ENCODE measurements at places on chromosomes 16 and 17.

- no peak for DNase-seq
Observed at GRCh38 chr17:41615454-41615853, 2.9 kb upstream of the KRT16 start.

DNA sequence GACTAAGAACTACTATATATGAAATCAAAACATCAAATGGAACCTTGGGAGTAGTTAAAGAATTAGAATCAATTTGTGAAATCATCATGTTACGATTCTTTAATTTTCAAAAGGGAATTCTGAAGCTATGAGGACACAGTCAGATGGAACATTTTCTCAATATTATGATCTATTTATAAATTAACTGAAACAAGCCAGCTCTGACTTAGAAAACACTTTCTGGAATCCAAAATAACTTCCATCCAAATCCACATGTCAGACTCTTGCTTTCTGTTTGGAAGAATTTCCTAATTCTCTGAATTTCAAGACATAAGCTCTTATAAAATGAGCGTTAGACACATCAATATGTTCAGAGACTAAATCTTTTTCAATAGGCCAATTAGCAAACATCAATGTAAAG, 737.7 kb upstream of the SOX9 start:
- no peak for DNase-seq

DNA sequence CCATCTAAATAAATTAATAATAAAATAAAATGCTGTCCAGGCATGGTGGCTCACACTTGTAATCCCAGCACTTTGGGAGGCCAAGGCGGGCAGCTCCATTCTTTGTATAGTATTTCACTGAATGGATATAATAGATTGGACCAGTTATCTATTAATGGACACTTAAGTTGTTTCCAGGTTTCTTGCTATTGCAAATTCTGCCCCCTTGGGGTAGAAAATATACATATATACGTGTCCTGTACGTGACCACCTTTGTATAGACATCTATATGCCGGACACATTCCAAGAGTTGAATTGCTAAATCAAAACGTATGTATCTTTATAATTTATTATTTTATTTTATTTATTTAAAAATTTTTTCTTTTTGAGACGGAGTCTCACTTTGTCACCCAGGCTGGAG, 3.9 kb upstream of the EXOC7 start:
- DNase-seq = no peak

DNA sequence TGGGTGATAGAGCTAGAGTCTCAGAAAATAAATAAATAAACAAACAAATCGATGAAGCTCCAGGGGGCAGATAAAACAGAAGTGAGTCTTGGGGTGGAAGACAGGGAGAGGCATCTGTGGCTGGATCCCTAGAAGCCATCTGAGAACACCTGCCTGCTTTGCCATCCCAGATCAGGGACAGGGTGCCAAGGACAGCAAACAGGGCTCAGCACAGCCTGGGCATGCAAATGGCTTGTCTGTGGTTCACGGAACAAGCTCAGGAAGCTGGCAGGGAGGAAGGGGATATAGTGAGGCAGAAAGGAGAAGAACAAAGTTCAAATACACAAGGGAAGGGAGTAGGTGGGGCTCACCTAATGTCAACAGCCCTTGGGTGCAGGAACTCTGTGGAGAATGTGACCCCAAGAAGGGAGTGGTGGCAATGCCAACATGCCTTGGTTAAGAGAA, 27.5 kb downstream of the TRIM25 start:
- no peak for DNase-seq

- DNase-seq = no peak
Observed at GRCh38 chr17:45995627-45996270, 3.3 kb upstream of the STH start.
